ENCODE measurements at places on chromosomes 13 and 19.

GRCh38 chr13:92807966-92808365 is 418.6 kb upstream of the GPC6 start:
- no peak for DNase-seq

DNA sequence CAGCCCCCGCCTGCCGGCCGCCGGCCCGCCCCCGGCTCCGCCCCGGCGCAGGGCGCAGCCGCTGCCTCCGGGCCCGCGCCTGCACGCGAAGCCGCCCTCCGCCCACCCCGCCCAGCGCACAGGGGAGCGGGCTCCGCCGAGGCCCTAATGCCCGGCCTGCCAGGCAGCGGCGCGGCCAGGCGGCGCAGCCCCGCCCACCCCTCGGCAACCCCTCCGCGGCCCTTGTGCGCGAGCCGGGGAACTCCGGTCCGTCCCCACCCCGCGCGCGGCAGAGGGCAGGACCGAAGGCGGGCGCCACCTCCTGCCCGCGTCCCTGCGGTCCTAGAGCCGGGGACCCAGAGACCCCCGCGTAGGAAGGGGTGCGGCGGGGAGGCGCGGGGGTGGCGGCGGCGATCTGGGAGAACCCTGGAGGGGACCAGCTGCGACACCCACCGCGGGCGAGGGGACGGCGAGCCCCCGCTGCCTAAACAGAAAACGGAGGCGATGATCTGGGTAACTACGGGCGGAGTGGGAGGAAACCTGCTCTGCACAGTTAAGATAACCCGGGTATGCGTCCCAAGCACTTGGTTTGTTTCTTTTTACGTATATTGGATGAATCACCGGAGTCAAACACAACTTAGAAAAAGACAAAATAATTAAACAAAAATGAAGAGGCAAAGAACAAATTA is 350 bp upstream of the USP12 start:
- peak; percentile 88 for DNase-seq

- DNase-seq, result no peak
Observed at GRCh38 chr19:45471931-45472562, 4.3 kb downstream of the FOSB start.

DNA sequence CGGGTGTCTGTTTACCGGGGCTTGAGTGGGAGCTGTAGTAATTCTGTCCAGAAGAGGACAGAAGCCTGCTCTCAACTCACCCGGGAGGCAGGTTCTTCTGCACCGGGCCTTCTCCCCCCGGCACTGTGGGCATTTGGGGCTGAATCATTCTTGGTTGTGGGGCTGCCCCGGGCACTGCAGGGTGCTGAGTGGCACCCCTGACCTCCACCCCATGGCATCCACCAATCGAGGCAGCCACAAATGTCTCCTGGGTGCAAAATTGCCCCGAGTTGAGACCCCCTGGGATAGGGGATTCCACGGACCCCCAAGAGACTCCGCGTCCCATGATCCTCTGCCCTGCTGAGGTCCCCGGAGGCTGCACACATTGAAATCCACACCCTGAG is 68.8 kb downstream of the GNG7 start:
- no peak for DNase-seq

- no peak for DNase-seq
Observed at GRCh38 chr13:34086281-34086680, 268.3 kb downstream of the RFC3 start.

DNA sequence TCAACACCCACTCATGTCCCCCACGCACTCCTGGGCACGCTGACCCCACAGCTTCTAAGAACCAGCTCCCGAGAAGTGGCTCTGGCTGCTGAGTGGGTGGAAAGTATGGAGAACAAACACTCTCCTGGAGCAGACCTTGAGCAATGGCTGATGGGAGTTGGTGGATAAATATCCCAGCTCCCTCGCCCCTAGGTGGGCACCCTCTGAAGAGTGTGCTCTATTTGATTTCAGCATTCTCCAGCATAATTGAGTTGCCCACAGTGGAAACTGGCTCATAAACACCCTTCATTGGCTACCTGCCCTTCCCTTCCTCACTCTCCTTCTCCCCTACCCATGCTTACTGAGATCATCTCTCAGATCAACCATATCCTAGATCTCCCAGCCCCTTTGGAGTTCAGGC is 41.5 kb upstream of the ADGRE5 start:
- no peak for DNase-seq

GRCh38 chr13:29551214-29551613 is 44.3 kb downstream of the SLC7A1 start:
- no peak for DNase-seq

DNA sequence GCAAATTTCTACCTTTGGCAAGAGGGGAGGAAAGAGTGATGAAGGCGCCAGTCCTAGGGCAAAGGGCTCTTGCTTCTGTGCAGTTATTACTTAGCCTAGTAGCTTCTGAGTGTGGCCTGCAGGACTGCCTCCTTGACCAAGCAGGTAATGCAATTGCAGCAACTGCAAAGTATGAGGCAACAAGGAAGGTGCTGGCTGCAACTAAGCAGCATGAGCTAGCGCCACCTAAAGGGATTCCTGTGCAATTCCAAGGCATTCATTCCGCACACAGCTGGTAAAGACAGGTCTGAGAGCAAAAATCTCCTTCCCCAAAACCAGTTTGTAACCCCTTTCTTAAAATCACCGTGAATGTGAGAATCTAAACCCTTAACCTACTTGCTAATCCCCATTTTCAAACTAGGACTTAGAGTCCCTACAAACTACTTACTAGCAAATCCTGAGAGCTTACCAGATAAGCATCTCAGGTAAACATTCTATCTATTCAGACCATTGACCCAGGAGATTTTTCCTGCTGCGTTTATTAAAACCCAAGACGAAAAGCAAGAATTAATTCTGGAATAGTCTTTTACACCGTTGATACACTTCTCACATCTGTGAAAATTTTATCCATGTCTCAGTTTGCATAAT is 62.9 kb downstream of the DCT start:
- DNase-seq, result peak; percentile 59

GRCh38 chr13:50892210-50892944 is 17.2 kb upstream of the RNASEH2B start:
- no peak for DNase-seq

Measured in ACHN (cell line).